ENCODE measurements at places on chromosomes 7 and 10. TPM values are rescaled to one million over a fixed set of nuclear protein-coding genes. Genes with fewer than 3 reads are reported as not detected.

DNA sequence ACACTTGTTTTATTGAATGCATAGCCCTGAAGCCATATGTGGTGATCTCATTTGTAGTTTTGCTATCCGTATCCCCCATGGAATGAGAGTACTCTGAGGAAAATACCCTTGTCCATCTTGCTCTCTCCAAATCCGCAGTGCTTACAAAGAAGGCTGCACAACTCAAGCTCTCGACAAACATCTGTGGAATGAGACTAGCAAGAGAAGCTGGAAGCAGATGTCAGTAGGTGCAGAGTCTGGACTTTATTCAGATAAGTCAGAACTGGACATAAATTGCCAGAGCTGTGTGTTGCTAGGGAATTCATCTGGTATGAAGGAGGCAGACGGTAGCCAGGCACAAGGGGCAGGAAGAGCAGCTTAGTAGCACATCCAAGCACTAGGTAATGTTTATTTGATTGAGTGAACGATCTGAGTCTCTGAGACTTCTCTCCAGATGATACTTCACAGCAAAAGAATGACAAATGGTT, 1046.2 kb downstream of the XPNPEP1 start:
- no peaks in the 10 kb centered on the region for H3K4me1 ChIP-seq
- no peak overlapping the region for H3K4me3 ChIP-seq
- H3K27ac ChIP-seq: no peak overlapping the region
- no peaks in the 10 kb centered on the region for H3K36me3 ChIP-seq
- H3K27me3 ChIP-seq: no peaks in the 10 kb centered on the region

GRCh38 chr7:20197125-20197748, 19.9 kb downstream of the MACC1 start:
- DNase-seq: no peak
- H3K27me3 ChIP-seq: no peaks in the 10 kb centered on the region
- H3K27ac ChIP-seq: no peak overlapping the region
- no peak overlapping the region for H3K4me3 ChIP-seq
- H3K4me1 ChIP-seq: no peaks in the 10 kb centered on the region

The LAMB4 gene
- total RNA-seq: not detected

The OPALIN gene
- total RNA-seq: not detected

DNA sequence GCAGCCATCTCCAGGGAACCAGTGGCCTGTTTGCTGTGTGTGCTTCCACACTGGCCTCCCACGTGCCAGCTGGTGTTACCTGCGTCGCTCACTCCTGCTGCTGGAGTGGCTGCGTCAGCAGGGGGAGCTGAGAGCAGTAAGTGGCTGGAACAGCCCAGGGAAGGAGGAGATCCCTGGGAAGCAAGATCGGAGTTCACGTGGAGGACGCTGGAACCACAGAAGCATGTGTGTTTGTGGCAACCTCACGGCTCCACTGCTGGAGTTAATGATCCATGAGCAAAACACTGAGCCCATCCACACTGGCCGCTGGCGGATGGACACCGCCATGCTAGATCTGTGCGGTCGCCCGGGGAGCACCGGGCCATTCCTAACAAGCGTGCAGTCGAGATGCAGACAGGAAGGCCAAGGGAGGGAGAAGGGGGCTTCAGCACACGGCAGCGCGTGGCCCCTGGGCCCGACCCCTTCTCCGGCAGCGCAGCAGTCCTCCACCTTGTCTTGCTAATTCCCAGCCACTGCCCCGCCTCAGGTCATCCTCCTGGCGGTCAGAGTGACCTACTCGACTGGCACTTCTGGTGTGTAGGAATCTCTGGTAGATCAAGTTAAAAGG, 68.5 kb upstream of the EEPD1 start:
- no peaks in the 10 kb centered on the region for H3K27me3 ChIP-seq
- no peak overlapping the region for H3K4me3 ChIP-seq
- H3K36me3 ChIP-seq: no peaks in the 10 kb centered on the region
- H3K4me1 ChIP-seq: no peaks in the 10 kb centered on the region
- peak; percentile 72 for DNase-seq
